ENCODE measurements at places on chromosomes 2 and 18. TPM values are rescaled to one million over a fixed set of nuclear protein-coding genes. Genes with fewer than 3 reads are reported as not detected.
A peak's percentile ranks its signal among the peaks of the same experiment; 100 is the strongest.

DNA sequence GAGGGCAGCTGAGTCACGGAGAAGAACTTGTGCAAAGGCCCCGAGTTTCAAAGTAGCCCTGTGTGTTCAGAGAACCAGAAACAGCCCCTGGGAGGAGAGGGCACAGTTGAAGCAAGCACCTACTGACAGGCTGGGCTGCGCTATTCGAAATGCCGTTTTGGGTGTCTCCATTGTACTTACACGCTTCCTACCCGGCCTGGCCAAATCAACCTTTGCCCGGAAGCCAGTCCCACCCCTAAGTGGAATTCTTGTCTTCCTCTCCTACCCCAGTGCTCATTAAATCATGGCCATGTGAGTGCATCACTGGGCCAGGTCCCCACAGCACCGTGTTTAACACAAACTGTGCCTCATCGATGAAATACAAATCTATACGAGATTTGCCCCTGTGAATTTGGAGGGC is 6.0 kb downstream of the DIPK1C start:
- peaks cover 43% of the 10 kb centered on the region for H3K27me3 ChIP-seq
- H3K4me3 ChIP-seq, result no peak overlapping the region
- H3K36me3 ChIP-seq, result no peaks in the 10 kb centered on the region

- H3K4me3 ChIP-seq, result no peak overlapping the region
- no peak for DNase-seq
- H3K27me3 ChIP-seq, result peaks cover 31% of the 10 kb centered on the region
- H3K4me1 ChIP-seq, result peaks cover 11% of the 10 kb centered on the region
- H3K36me3 ChIP-seq, result peaks cover 22% of the 10 kb centered on the region
Measured at GRCh38 chr2:120669121-120669952, 66.3 kb upstream of the GLI2 start.

DNA sequence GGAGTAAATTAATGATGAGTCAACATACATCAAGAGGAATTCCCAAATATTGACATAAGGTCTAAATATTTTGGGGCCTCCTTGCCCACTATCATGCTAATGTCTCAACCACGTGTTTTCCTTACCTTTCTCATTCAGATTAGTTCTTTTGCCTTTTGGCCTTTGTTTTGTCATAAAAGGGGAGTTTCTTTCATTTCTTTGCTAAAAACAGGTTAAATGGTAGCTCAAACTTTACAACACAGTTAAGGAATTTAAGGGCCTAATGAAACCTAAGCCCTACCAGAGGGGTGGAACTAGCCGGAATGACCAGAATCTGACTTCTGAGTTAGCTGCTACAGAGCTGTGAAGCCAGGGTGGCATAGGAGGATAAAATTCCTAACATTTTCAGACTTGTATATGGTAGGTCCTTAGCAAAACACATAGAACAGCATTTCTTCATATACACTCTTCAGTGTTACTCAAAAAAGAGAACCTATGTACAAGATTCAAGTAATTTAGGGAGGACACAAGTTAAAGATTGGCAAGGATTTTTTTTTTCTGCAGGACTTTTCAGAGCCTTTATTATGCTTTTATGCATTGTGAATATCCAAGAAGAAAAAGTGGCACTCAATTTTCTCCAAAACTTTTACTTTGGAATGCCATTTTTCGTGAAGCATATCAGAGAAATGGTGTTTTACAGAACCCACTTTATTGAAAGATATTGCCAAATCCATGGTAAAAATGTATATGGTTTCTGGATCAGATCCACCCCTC is 633.1 kb downstream of the ARHGAP15 start:
- no peaks in the 10 kb centered on the region for H3K36me3 ChIP-seq
- peaks cover 6% of the 10 kb centered on the region for H3K4me1 ChIP-seq
- H3K27ac ChIP-seq, result no peak overlapping the region
- H3K4me3 ChIP-seq, result no peak overlapping the region
- H3K27me3 ChIP-seq, result no peaks in the 10 kb centered on the region

DNA sequence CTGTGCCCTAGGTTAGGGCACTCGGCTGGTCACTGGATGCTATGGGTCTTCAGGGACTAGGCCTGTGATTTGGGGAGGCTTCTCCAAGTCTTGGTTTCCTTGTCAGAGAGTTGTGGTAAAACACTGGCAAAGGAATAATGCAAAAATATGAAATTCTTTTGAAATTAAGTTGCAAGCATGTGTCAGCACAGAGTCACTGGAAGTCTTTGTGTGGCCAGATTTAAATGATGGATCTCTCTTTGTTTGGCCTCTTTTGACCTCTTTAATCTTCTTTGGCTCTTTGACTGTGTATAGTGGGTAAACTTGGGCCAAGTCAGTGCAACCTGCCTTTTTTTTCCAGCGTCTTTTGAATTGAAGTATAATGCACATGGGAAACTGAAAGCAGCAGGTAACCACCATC is 12.1 kb downstream of the HK2 start:
- DNase-seq, result no peak

DNA sequence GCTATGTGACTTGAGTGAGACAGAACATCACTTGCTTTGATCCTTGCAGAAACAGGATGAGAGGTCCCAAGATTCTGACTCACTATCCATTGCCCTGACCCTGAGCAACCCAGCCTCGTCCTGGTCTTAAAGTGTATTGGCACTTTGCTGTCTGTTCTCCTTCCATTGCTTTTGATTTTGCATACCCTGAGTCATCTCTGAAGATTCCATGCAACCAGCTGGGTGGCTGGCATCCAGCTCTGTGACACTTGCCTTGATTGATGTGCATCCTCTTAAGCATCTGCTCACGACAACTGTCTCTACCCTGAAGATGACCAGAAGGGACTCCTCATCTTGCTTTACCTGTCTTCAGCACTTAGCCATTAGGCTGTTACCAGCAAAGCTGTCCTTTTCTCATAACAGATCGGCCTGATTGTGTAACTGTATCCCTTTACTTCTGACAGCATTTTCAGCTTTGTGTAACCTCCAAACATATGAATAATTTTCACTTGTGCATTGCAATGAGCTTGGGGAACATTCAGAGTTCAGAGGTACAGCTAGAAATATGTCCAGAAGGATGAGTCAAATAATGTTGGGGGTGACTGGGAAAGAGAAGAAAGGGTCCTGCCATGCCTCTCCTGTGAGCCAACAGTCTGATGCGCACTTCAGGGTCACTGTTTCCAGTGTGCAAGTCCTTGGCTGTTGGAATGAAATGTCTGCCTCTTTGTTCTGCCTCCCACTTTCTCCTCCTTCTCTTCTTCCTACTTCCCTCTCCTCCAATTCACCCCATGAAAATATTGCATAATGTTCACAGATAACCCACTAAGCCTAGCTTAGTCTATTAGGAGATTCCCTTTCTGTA is 249.7 kb upstream of the OSR1 start:
- H3K4me1 ChIP-seq, result peaks cover 29% of the 10 kb centered on the region
- peak overlapping the region; percentile 24 for H3K27ac ChIP-seq
- H3K4me3 ChIP-seq, result no peak overlapping the region

DNA sequence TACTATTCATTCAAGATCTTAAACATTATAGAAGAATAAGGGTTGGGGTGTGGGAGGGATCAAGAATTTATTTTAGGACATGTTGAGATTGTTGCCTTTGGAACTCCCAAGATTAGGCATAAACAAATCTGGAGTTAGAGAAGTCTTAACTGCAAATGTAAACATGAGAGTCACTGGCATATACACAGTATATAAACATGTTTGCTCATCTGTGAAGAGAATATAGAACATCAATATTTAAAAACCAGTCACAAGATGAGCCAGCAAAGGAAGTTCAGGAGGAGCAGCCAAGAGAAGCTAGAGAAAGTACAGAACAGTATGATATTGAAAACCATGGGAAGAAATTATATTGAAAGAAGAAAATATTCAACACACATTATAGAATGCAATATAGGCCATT is 638.6 kb upstream of the SLC39A10 start:
- H3K4me3 ChIP-seq, result no peak overlapping the region
- no peak for DNase-seq
- H3K36me3 ChIP-seq, result no peaks in the 10 kb centered on the region
- no peaks in the 10 kb centered on the region for H3K4me1 ChIP-seq
- no peak overlapping the region for H3K27ac ChIP-seq

DNA sequence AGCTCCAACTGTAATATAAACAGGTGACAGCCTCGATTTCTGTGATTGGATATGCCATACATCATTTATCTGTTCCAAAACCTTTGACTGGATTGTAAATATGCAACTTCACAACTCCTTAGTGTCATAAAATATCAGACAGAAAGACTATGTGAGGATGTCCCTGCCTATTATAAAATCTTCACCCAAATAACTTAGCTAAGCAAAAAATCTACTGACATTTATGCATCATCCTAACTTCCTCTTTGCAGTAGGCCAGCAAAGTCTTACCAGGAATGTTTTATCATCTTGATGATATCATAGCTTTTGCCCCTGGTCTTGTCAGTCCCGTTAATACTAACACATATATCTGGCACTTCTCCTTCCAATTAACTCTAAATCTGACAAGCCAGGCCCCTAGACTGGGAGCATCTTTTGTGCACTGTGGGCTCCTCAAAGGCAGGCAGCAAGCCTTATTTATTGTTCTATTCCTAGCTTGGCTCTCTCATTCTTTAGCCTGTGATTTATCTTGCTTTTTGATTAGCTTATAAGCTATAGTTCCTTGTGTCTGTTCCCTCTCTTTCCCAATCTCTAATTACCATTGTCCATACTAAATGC is 356.5 kb upstream of the HNMT start:
- DNase-seq, result no peak
- H3K4me3 ChIP-seq, result no peak overlapping the region
- no peaks in the 10 kb centered on the region for H3K4me1 ChIP-seq
- H3K27ac ChIP-seq, result no peak overlapping the region
- no peaks in the 10 kb centered on the region for H3K27me3 ChIP-seq

GRCh38 chr2:53786352-53786704 is 425 bp downstream of the ASB3 start:
- no peak for DNase-seq
- H3K4me3 ChIP-seq, result peak overlapping the region; percentile 99
- peaks cover 2% of the 10 kb centered on the region for H3K36me3 ChIP-seq
- no peaks in the 10 kb centered on the region for H3K27me3 ChIP-seq
- H3K27ac ChIP-seq, result peak overlapping the region; percentile 97

GRCh38 chr2:231093933-231094332 is 30.9 kb downstream of the HTR2B start:
- H3K36me3 ChIP-seq, result peaks cover 26% of the 10 kb centered on the region
- no peaks in the 10 kb centered on the region for H3K27me3 ChIP-seq
- no peak overlapping the region for H3K4me3 ChIP-seq
- H3K4me1 ChIP-seq, result no peaks in the 10 kb centered on the region
- DNase-seq, result no peak

- no peak overlapping the region for H3K4me3 ChIP-seq
- DNase-seq, result no peak
- peaks cover 92% of the 10 kb centered on the region for H3K4me1 ChIP-seq
- peak overlapping the region; percentile 88 for H3K27ac ChIP-seq
Measured at GRCh38 chr2:189015359-189015758, 41.2 kb downstream of the COL3A1 start.

GRCh38 chr2:7083580-7084509 is 166.6 kb downstream of the RNF144A start:
- H3K27me3 ChIP-seq, result peaks cover 3% of the 10 kb centered on the region
- no peak overlapping the region for H3K4me3 ChIP-seq
- DNase-seq, result no peak

GRCh38 chr2:49714454-49714853 is 560.1 kb upstream of the FSHR start:
- H3K27ac ChIP-seq, result no peak overlapping the region
- peaks cover 14% of the 10 kb centered on the region for H3K27me3 ChIP-seq
- no peaks in the 10 kb centered on the region for H3K36me3 ChIP-seq
- DNase-seq, result no peak

- H3K36me3 ChIP-seq, result no peaks in the 10 kb centered on the region
- no peaks in the 10 kb centered on the region for H3K4me1 ChIP-seq
- no peaks in the 10 kb centered on the region for H3K27me3 ChIP-seq
- H3K27ac ChIP-seq, result no peak overlapping the region
- no peak overlapping the region for H3K4me3 ChIP-seq
- DNase-seq, result no peak
Measured at GRCh38 chr2:6294791-6295190, 570.9 kb downstream of the CMPK2 start.

DNA sequence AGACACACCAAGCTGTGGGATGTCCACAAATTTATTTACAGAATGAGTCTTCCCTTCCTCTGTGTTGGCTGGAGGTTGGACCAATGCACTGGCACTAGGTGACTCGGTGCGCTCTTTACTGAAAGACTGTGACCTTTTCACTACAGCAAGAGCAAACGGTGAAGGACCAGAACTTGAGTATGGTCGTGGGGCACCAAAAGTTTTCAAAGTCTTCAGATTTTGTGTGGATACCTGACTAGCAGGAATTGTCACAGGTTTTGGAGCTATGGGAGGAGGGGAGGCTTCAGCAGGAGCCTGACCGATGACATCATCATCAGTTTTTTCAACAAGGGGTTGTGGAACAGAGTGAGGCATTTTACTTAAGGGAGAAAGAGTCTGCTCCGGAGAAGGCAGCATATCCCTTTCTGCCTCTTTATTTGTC is 73.0 kb upstream of the GRB14 start:
- H3K4me1 ChIP-seq, result peaks cover 10% of the 10 kb centered on the region
- no peak overlapping the region for H3K4me3 ChIP-seq
- DNase-seq, result no peak
- H3K36me3 ChIP-seq, result peaks cover 30% of the 10 kb centered on the region

DNA sequence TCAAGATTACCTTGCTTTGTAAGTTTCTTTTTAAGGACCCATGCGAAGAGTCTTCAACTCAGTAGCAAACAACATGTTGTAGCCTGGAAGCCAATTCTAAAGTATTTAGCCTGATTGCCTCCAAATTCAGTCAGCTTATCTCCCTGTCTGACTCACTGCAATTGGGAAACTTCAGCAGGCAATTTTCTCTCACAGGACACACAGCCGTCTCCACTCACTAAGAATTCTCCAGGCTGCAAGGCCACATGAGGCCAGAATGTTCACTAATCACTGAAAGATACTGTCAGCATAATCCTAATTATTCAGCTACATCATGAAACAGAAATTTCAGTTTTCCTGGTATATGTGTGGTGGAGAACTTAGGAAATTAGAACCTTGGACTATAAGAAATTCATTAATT is 78.1 kb upstream of the PDE1A start:
- peaks cover 23% of the 10 kb centered on the region for H3K4me1 ChIP-seq
- H3K27ac ChIP-seq, result peak overlapping the region; percentile 76
- DNase-seq, result no peak

- H3K27me3 ChIP-seq, result no peaks in the 10 kb centered on the region
- H3K4me3 ChIP-seq, result no peak overlapping the region
- no peak overlapping the region for H3K27ac ChIP-seq
- H3K36me3 ChIP-seq, result peaks cover 16% of the 10 kb centered on the region
- H3K4me1 ChIP-seq, result peaks cover 41% of the 10 kb centered on the region
- DNase-seq, result no peak
Measured at GRCh38 chr18:35470435-35470834, 27.3 kb downstream of the INO80C start.

NR4A2 gene
- 1.2 TPM for total RNA-seq

GALNT14 gene
- 17.8 TPM for total RNA-seq

ATP6V1B1 gene
- total RNA-seq, result 3.9 TPM

PROM2 gene
- 1.7 TPM for total RNA-seq

RAB1A gene
- 183 TPM for total RNA-seq

OR6B2 gene
- total RNA-seq, result not detected

PCBP1 gene
- total RNA-seq, result 221 TPM

GAL3ST2 gene
- total RNA-seq, result 1.3 TPM

Measured in chondrocyte (in vitro differentiated cells).